H54 (cell line): ENCODE measurements at places on chromosomes 3 and 15.
A peak's percentile ranks its signal among the peaks of the same experiment; 100 is the strongest.

- no peak for DNase-seq
Measured at GRCh38 chr15:63114465-63114864, 7.2 kb upstream of the LACTB start.

- DNase-seq = no peak
Measured at GRCh38 chr3:123821920-123822319, 62.2 kb downstream of the MYLK start.

DNA sequence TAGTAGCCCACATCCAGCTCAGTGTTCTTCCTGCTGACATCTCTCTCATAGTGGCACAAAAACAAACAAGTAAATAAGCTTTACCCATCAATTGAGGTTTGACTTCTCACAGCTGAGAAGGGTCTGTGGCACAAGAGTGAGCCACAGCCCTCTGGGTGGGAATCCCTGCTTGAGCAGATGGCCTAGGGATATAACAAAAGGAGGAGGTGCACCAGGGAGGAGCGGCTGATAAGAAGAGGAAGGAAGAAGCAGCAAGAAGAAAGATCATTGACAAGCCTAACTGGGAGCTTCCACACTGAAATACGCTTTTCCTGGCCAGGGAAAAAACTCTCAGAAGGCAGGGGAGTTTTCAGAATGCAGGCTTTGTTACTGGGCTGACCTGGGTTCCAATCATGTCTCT, 279.8 kb downstream of the UACA start:
- no peak for DNase-seq

- no peak for DNase-seq
Measured at GRCh38 chr3:14312375-14312774, 90.0 kb upstream of the SLC6A6 start.

DNA sequence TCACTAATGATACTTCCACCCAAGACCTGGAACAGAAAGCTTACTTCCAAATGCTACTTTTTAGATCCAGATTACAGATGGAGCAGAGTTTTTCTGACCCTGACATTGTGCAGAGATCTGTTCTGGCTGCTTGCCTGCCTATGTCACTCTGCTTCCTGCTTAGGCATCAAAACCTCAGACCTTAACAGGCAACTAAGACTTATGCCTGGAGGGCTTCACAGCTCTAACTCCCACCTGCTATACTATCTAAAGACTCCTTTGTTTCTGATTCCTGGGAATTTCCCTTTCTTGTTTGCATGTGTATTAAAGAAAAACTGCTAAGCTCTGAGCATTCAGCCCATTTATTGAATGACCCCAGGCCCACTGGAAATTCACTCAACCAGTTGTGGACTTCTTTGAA, 157.4 kb upstream of the NPHP3 start:
- DNase-seq = no peak

DNA sequence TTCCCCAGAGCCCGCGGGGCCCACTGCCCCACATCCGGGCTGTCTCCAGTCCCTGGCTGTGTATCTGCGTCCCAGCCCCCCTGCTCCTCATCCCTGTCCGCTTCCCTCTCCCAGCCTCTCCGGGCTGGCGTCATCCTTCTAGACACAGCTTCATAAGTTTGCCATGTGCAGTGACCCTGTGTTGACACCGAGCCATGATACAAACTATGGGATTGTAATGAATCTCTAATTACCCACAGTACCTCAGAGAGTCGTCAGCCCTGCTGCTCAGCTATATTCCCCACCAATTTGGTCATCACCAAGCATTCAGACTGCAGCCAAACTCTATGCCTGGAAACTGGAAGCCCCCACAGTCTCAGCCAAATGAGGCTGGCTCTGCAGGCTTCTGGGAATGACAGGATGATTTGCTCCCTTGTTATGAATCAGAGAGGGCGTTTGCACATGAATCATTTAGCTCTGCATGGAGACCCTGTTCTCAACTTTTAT, 466.1 kb upstream of the ATP11B start:
- DNase-seq = no peak

DNA sequence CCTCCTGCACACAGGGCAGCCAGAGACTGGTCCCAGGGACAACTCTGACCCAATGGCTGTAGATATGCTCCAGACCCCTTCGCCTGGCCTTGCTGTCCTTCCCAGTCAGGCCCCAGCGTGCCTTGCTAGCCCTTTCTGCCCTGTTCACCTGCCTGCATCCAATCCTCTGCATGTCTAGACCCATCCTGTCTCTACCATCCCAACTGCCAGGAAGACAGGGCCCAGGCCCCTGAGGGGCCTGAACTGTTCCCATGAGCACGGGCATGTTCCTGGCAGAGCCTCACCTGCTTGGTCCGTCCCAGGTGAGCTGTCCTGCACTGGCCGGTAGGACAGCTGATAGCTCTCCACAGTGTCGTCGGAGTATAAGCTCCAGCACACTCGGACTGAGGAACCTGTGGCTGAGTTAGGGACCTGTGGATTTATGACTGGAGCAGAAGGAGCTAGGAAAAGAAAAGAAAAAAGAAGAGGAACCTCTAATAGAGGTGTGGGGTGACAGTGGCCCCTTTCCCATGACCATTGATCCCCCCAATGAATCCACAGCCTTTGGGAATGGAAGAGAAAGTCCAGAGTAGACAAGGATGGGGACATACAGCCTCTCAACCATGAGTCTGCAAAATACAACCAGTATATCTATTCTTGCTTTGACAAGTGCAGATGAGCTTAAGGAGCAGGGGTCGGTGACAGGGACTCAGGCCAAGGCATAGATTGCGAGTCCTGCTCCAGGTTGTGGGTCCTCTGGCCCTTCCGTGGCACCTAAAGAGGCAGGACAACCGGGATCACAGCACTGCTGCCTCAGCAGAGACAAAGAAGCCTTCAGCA, 33.9 kb downstream of the FSD2 start:
- no peak for DNase-seq

DNA sequence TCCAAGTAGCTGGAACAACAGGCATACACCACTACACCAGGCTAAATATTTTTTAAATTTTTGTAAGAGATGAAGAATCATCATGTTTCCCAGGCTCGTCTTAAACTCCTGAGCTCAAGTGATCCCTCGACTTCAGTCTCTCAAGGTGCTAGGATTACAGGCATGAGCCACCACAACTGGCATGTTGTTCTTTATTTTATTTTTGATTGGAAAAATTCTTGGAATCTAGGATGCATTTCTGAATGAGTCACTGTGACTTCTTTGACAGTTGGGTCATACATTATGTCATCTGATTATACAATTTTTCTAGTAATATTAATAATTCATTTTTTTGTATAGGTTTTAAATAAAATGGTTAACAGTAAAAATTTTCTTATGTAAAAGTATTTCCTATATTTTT, 870.2 kb downstream of the SI start:
- DNase-seq = no peak

- DNase-seq = no peak
Measured at GRCh38 chr3:18559331-18559842, 134.2 kb upstream of the SATB1 start.

GRCh38 chr15:55277715-55278114, 11.9 kb downstream of the RAB27A start:
- no peak for DNase-seq

DNA sequence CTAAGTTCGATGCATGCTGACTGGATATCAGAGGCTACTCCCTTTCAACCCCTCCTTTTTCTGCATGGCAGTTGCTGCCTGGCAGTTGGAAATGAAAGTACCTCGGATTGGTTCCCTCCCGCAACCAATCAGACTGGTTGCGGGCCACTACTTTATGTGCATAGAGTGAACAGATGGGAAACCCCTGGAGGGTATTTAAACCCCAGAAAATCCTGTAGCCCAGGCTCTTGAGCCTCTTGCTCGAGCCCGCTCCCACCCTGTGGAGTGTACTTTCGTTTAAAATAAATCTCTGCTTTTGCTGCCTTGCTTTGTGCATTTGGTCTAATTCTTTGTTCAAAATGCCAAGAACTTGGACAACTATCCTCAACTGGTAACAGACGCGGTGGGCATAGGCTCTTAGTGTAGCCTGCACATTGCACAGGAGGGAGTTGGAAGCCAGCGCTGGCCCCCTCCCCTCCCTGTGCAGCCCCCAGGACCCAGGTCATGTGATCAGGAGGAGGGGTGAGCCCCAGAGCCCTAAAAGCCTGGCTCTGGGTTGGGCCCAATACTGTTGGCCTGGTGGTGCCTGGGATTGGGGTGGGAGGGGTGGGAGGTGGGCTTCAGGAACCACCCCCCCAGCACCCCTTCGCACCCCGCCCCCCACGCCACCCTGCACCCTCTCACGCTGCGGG, 26.8 kb downstream of the RHCG start:
- no peak for DNase-seq

DNA sequence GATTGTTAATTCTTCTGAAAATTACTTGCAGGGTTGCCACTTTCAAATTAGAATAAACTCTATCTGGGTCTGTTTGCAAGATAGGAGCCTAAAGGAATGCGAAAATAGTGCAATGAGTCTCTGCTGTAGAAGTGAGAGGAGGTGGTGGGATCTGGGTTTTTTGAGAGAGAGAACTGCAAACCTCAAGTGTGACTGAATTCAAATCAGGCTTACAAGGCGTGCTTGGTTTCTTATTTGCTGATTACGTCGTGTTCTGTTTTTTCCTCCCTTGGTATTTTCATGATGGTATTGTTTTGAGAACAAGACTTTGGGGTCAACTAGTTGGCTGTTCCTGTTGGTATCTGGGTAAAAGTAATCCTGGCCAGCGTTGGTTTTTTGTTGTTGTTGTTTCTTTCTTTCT, 490.9 kb upstream of the CFAP20DC start:
- DNase-seq = no peak

DNA sequence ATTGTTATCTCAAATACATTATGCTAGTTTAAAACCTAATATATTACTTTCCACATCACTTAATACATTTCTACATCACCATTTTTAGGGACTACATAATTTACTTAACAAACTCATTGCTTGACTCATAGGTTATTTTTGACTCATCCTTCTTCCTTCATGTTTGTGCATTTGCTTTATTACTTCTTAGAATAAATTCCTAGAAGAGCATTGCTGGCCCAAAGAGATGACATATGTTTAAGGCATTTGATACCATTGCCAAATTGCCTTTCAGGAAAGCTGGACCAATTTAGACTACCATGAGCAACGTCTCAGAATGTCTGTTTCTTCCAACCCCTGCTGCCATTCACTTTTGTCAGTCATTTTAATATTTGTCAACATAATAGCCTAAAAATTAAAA, 905.8 kb downstream of the IGSF11 start:
- DNase-seq = no peak

- DNase-seq = no peak
Measured at GRCh38 chr3:73433079-73433478, 191.7 kb downstream of the PDZRN3 start.

- no peak for DNase-seq
Measured at GRCh38 chr3:98581474-98581873, 11.9 kb downstream of the CPOX start.

DNA sequence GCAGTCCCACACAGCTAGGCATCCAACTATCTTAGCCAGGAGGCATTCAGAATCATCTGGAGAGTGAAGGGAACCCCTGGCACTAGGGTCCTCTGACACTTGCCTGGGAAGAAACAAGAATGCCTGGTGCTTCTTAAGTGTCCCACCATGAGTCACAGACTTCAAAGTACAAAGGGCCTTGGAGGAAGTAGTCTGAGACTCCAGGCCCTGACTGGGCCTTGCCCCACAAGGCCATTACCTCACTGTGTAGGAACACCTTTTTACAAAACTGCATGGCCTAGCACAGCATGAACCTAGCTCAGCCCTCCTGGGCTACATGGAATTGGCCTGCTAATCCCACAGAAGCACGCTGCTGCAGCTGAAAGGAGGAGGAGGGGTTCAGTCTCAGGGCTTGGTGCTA, 104.5 kb upstream of the SLCO2A1 start:
- DNase-seq = no peak

GRCh38 chr3:187777331-187777941, 32.2 kb upstream of the BCL6 start:
- no peak for DNase-seq

DNA sequence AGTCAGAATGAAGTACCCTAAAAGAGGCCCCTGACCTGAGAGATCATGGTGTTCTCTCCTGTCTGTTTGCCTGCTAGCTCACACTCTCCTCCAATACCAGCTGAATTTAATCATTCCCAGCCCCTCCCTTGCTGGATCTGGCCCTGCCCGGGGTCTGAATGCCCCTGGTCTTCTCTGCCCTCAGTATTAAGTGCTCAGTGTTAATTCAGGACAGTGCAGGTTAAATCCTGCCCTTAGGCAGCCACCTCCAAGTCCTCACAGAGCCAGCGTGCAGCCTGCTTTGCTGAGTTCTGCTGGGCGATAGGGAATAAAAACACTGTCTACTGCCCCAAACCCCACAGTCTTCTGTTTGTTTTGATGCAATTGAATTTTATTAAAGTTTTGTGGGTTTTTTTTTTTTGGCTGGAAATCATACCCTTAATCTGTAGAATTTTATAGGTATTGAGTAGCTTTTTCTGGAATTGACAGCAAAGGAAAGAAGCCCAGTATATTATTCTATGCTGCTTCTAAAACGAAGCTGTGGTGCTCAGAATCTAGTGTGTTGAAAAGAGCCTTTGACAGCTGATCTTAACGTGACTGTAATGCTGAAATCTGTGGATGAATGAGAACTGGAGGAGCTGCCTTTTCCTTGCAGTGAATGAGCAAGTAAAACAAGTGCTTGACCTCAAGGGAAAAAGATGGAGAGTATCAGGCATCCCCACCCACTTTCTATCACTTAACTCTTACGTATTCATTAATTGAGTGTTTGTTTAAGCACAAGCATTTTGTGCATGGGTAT, 12.3 kb upstream of the BDH1 start:
- DNase-seq = no peak

GRCh38 chr3:134406331-134407238, 32.3 kb upstream of the AMOTL2 start:
- no peak for DNase-seq

DNA sequence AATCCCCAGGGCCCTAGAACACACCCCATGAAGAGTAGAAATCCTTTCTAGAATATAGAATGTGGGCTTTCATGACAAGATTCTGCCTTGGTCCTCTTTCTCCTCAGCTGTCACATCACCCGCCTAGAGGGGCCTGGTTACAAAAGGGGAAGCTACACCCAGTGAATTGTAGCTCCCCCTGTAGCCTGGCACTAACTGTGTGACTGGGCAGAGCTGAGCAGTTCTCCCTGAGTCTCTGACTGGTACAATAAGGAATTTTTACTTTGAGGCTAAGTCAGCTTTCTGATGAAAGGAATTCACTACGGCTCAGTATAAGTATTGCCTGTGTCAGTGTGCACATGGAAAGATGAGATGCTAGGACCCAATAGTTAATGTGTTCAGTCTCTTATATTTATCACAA, 28.7 kb upstream of the ZNF148 start:
- peak; percentile 37 for DNase-seq

GRCh38 chr15:84657748-84658079, 285 bp downstream of the NMB start:
- DNase-seq = no peak

- peak; percentile 87 for DNase-seq
Measured at GRCh38 chr3:53044711-53045517, 959 bp downstream of the SFMBT1 start.
